ENCODE measurements at places on chromosomes 5 and 9.

GRCh38 chr5:34604119-34604675, 51.9 kb upstream of the RAI14 start:
- no peak for DNase-seq

DNA sequence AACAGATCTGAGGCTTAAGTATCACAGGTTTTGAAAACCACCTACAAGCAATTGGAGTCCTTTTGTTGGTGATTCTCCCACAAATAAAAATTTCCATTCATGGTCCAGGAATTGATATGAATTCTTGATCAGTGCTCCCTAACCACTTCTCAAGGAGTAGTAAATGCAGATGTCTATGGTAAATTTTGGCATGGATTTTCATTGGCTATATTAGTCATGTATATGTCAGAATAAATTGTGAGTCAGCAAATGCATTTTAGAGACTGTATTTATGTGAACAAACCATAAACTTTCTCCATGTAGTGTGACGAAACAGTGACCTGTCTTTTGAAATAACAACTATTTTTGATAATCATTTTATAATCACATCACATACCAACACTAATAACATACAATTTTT, 611.1 kb downstream of the HTR1A start:
- no peak for DNase-seq

DNA sequence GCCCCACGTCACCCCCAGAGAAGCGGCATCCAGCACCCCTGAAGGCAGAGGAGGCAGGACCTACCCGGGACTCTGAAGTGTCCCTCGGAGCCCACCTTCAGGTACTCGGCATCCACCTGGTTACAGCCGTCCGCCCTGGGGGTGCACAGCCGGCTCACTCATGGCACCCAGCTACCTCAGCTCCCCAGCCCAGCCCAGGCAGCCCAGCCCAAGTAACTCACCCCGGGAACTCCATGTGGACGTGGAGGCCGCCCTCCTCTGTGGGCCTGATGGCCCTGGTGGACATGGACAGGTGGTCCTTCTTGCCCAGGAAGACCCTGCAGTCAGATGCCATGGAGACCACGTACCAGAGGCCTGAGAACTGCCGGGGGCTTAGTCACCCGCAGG, 676 bp downstream of the LCN15 start:
- DNase-seq, result no peak

- DNase-seq, result peak; percentile 89
Measured at GRCh38 chr9:128555180-128555721, 2.9 kb downstream of the SPTAN1 start.

- DNase-seq, result no peak
Measured at GRCh38 chr5:181235689-181236366, 7.9 kb downstream of the RACK1 start.

DNA sequence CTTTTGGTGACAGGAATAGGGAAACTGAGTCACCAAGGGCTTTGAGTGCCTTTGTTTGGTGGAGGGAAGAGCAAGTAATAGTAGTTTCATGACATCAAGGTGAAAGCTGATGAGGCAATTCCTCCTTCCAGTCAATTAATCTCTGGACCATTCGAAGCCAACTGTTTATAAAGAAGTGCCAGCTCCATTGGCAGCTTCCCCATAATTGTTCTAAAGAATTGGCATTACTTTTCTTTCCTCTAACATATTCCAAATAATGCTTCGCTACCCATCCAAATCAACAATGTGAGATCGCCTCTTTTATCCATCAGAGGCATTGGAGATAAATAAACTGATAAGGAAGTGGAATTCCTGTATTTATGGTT, 132.4 kb downstream of the NPR3 start:
- no peak for DNase-seq

DNA sequence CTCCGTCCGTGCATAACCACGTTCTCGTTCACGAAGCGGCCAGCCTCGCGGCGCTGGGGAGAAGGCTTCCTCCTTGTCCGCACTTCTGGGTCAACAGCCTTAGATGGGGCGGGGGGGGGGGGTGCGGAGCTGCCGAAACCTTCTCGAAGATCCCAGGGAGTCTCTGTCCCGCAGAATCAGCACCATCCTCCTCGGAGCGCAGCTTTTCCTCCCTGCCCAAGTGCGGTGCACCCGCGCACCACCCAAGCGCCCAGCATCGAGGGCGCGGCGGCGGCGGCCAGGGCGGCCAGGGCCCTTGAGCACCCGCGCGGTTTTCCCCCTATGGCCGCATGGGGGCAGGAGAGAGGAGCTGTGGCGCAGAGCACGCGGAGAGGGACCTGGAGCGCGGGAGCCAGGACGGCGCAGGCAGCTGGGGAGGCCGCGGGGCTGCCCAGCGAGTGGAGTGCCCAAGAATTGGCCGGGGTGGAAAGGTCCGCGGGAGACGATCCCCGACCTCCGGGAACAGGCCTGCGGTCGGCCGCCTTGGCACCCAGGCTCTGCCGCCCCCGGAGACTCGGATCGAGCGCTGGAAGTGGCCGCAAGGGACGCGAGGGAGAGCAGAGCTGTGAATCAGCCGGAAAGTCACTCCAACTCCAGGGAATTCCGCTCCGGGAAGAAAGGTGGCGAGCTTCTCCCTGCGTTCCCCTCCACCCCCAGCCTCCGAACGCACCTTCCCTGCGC, 43.1 kb downstream of the TMEM174 start:
- DNase-seq, result peak; percentile 89

- DNase-seq, result no peak
Measured at GRCh38 chr9:133558191-133559126, 24.0 kb downstream of the ADAMTSL2 start.

DNA sequence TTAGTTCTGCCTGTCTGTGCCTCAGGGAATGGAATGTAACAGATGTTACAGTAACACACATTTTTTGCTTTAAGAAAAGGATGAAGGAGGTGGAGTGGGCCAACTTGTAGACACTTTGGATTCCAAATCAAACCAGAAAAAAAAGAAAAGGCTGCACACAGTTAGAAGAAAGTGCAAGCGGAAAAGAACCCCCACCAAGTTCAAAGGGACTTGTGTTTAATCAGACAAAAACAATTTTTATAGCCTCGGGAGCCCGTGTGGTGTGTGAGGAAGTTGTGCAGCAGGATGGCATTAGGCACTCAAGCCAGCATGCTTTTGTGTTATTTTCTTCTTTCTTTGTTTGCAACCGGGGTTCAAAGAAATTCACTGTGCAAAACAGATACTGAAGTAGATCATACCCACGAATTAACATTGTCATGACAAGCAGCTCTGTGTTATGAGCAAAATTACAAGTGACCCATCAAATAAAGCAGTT, 189.5 kb downstream of the SEMA5A start:
- DNase-seq, result no peak

GRCh38 chr5:142671801-142672200, 14.1 kb downstream of the FGF1 start:
- DNase-seq, result no peak

All from GM23338 (cell line).